SW480 (cell line): ENCODE measurements at places on chromosomes 12 and 14.

- DNase-seq, result peak; percentile 69
Measured at GRCh38 chr12:53078425-53079225, 565 bp downstream of the SPRYD3 start.

GRCh38 chr14:93017898-93018297 is 94.9 kb downstream of the CHGA start:
- DNase-seq, result no peak

DNA sequence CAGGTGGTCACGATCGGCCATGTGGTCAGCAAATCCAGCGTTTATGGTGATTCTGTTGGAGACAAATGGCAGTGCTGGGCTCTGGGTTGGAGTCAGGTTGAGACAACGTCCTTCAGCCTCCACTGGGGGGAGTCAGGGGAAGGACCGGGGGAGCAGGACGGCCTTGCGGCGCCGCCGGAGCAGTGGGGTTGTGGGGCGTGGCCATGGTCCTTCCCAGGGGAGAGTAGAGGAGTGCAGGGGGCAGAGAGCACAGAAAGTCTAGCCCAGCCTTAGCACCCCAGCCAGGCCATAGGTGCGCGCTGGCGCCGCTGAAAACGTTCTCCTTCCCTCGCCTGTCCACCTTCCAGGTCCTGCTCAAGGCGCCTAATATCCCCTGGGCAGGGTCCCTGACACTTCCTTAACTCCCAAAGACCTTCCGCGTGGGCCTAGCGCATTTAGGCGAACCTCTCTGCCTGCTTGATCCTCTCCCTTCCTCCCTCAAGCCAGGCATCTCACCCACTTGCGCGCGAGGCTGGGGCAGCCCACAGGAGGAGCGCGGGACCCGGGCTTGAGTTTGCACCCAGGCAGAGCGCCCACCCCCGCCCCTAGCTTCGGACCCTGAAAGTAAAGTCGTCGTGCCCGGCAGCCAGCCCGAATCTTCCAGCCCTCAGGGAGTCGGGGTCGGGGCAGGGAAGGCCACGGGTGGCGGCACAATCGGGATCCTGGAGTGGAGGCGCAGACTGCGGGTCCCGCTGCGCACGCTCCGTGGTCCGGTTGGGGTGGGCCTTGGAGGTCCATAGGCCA is 3.1 kb upstream of the KIF26A start:
- DNase-seq, result peak; percentile 74

DNA sequence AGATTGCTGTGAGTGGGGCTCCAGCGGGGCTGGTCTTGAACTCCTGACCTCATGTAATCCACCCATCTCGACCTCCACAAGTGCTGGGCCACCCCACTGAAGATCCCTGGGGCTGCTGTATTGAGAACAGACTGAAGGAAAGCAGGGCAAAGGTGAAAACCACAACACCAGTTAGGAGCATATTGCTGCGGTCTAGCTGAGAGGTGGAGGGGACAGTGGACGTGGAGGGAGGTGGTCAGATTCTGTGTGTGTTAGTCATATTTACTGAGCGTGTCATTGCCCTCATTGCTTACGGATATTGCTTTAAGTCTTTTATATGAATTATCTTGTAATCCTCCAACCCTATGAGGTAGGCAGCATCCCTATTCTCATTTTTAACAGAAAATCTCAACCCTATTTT is 69.0 kb upstream of the OVCH1 start:
- peak; percentile 61 for DNase-seq

GRCh38 chr12:68109444-68110217 is 49.9 kb downstream of the IFNG start:
- no peak for DNase-seq

DNA sequence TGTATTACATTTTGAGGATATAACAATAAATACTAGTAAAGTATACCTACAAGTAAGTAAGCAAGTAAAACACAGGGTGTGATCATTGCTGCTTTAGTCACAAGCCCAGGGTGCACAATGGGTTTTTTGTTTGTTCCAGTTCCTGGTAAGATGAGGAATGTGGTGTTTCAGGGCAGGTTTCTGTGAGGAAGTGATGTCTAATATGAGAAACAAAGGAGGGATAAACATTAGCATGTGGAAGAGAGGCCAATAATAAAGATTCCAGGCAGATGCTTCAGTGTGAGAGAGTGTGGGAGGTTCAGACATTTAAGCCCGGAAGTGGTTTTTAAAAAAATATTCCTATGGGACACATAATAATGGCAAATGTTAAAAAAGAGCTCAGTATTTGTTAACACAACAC is 808.1 kb upstream of the USP15 start:
- DNase-seq, result peak; percentile 6

DNA sequence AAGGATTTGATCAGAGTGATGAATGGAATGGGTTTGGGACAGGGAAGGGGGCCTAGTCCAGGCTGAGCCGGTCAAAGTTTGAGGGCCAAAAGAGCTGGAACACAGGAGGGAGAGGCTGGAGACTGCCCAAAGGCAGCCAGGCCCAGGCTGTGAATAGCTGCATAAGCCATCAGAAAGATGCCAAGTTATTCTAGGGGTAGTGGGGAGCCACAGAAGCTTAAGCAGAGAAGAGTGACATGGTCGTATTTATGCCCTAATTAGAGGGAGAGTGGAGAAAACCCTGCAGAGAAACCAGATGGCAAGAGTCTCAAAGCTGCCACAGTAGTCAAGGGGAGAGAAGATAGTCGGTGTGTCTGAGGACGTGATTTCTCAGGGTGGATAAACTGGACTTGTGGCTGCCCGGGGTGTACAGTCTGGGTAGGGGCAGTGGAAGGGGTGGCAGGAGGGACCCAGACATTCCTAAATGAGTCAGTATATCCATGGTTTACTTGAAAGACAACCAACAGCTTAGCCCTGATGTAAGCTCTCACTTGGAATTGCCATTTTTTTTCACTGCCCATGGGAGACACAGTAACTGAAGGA is 99.2 kb downstream of the PRICKLE1 start:
- DNase-seq, result no peak

DNA sequence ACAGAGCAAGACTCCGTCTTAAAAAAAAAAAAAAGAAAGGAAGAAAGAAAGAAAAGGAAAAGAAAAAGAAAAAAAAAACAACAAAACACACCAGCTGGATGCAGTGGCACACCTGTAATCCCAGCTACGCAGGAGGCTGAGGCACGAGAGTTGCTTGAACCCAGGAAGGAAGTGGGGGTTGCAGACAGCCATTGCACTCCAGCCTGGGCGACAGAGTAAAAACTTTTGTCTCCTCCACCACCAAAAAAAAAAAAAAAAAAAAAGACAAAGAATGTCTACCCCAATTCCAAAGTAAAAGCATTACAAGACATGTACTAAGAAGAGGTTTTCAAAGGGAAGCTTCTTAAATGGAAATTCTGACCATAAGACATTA is 53.4 kb downstream of the HNRNPC start:
- DNase-seq, result no peak

DNA sequence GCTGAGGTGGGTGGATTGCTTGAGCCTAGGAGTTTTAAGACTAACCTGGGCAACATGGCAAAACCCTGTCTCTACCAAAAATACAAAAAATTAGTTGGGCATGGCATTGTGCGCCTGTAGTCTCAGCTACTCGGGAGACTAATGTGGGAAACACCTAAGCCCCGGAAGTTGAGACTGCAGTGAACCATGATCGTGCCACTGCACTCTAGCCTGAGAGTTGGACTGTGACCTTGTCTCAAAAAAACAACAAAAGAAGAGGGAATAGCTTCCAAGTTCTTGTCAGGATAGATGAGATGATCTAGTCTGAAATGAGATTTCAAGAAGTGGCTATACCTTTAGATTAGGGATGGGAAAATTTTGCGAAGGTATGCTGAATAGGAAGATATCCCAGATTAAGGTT is 14.8 kb upstream of the C12orf50 start:
- no peak for DNase-seq
